ENCODE measurements at places on chromosomes 13 and 19.

- no peak for DNase-seq
Measured at GRCh38 chr13:65834897-65835296, 1395.2 kb downstream of the PCDH9 start.

DNA sequence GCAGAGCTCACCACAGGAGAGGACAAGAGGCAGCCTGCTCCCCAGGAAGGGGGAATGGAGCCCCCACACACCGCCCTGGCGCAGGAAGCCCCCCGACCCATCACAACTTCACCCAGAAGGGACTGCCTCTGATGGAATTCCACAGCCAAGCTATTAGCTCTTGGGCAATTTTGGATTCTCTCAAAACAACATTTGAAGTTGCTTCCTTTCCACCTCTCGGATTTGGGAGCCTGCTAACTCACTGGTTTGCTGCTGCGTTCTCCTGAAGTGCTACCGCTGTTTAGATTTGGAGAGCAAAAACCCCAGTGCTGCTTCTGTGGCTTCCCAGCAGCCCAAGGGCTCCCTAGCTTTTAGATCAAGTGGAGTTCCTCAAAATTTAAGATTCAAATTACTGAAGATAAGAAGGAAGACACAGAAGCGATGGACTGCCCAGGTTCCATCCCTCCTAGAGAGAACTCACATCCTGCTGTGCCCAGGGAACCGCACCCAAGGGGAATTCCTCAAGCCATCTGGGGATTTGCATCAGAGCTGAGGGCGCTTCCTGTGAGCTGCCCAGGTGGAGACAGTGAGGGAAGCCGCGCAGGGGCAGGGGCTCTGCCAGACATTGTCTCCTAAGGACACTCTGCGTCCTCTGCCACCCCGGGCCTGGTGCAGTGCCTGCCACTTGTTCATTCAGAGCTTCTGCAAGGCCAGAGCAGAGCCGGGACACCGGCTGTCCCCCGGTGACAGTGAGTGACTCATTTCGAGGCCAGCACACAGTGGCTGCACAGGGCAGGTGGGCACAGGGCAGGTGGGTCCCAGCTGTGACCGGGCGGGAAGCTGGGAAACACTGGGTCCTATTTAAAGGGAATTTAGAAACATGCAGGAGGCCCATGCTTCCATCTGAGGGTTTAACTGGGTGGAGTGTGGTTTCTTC lies 45.5 kb downstream of the COL4A1 start:
- no peak for DNase-seq

DNA sequence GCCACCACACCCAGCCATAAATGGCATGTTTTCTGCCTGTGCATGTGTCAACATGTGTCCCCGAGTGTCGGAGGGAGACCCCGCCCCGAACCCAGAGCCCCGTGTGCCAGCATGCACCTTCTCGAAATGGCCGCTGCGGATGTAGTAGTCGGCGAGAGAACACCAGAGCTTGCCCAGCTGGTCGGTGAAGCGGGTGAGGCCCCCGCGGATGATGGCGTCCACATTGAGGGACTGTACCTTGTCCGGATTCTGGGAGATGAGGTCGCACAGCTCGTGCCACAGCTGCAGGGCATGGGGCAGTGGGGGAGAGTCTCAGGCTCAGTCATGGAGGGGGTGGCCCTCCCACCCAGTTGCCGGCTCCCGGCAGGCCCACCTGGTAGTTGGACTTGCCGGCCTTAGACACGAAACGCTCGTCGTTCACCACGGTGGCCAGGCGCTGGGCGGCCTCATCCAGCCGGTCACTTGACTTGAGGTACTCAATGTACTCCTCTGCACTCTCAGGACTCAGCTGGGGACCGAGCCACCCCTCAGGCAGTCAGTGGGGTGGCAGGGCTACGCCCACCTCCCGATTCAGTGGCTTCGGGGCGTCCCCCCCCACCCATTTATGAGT lies 3.5 kb downstream of the XAB2 start:
- no peak for DNase-seq

GRCh38 chr13:39052944-39053343 lies 14.7 kb downstream of the NHLRC3 start:
- no peak for DNase-seq

- no peak for DNase-seq
Measured at GRCh38 chr13:85031771-85032170, 767.4 kb downstream of the SLITRK6 start.

DNA sequence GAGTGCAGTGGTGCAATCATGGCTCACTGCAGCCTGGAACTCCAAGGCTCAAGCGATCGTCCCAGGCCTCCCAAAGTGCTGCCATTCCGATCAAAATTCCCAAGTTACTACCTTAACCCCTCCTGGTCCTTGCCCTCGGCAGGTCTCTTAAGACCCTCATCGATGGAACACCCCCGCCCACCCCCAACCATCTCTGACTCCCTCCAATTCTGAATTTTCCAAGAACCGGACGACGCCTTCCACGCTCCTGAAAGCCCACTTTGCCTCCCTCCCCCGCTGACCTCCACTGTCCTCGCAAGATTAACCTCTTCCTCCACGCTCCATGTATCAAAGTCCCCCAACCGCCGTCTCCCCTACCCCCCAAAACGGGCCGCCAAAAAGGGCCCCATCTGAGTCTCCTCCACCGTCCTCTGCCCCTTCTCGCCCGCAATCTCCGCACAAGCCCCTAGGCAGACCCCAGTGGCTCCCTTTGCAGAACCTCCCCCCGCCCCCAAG lies 539 bp downstream of the DAPK3 start:
- no peak for DNase-seq

- no peak for DNase-seq
Measured at GRCh38 chr13:100184095-100184494, 95.2 kb downstream of the PCCA start.

GRCh38 chr19:41341669-41342490 lies 11.8 kb downstream of the TGFB1 start:
- no peak for DNase-seq

- DNase-seq, result no peak
Measured at GRCh38 chr13:33188093-33188882, 97.3 kb downstream of the STARD13 start.

- DNase-seq, result no peak
Measured at GRCh38 chr13:113767366-113767765, 8.3 kb downstream of the TMEM255B start.

DNA sequence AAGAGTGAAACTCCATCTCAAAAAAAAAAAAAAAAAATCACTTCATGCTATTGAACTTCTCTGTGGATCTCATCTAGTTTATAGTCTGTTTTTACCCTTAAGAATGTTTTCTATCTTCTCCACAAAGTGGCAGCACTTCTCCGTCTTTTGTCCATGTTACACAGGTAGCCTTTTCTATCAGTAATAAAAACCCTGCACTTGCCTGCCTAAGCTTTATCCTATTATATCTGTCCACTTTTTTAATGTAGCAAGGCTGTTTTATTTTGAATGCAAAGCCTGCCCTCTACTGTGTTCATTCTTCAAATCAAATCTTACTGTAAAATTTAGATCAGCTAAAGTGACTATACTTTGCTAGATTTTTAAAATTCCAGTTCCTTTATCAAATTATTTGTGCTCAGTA lies 124.0 kb downstream of the STOML3 start:
- DNase-seq, result peak; percentile 1

DNA sequence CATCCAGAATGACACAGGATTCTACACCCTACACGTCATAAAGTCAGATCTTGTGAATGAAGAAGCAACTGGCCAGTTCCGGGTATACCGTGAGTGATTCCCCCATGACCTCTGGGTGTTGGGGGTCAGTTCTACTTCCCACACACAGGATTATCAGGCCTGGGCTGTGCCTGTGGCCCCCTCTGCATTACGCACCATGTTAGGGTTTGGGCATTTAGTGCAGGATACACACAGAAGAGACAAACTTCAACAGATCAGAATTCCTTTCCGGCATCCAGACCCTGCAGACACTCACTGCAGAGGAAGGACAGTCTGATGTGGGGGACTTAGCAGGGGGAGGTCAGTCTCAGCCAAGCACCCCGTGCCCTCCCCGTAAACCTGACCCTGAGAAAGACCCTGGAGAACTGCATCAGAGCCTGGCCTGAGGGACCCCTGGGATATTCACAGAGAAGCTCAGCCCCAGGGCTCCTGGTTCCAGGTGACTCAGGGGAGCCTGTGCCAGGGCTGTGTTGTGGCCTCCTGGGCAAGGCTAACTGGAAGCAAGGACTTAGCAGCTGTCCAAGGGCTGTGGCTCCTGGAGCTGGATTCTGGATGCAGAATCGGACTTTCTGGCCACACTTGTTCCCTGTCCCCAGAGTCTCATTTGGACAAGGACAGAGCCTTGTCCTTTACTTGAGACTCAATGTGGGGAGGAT lies 1.7 kb downstream of the CEACAM5 start:
- DNase-seq, result no peak

DNA sequence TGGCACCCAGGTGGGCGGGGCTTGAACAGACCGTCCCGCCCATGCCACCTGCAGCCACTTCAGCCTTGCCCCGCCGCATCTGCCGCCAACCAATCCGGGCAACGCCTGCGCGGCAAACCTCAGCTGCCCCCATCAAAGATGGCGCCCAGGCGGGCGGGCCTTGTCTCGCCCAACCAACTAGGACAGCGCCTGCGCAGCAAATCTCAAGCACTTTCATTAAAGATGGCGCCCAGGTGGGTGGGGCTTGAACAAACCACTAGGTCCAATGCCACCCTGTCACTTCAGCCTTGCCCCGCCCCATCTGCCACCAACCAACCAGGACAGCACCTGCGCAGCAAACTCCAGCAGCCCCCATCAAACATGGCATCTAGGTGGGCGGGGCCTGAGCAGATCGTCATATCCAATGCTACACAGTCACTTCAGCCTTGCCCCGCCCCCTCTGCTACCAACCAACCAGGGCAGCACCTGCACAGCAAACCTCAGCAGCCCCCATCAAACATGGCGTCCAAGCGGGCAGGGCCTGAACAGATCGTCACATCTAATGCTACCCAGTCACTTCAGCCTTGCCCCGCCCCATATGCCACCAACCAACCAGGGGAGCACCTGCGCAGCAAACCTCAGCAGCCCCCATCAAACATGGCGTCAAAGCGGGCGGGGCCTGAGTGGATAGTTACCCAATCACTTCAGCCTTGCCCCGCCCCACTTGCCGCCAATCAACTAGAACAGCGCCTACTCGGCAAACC lies 1.4 kb downstream of the PEG3 start:
- DNase-seq, result no peak

DNA sequence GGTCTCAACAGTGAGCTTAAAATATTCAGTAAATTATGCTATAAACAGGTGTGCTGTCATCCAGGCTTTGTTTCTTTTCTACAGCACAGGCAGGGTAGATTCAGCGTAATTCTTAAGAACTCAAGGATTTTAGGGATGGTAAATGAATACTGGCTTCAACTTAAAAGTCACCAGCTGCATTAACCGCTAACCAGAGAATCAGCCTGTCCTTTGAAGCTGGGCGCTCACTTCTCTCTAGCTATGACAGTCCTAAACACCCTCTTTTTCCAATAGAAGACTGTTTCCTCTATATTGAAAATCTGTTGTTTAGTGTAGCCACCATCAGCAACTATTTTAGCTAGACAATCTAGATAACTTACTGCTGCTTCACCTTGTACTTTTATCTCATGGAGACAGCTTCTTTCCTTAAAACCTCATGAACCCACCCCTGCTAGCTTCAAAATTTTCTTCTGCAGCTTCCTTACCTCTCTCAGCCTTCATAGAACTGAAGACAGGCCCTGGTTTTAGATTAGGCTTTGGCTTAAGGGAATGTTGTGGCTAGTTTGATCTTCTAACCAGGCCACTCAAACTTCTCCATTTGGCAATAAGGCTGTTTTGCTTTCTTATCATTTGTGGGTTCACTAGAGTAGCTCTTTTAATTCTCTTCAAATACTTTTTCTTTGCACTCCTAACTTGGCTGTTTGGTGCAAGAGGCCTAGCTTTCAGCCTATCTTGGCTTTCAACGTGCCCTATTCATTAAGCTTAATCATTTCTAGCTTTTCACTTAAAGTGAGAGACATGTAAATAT lies 89.5 kb downstream of the USP12 start:
- DNase-seq, result no peak
